Tibial nerve (tissue), 4 donors: ENCODE measurements at places on chromosomes 3 and 15.

DNA sequence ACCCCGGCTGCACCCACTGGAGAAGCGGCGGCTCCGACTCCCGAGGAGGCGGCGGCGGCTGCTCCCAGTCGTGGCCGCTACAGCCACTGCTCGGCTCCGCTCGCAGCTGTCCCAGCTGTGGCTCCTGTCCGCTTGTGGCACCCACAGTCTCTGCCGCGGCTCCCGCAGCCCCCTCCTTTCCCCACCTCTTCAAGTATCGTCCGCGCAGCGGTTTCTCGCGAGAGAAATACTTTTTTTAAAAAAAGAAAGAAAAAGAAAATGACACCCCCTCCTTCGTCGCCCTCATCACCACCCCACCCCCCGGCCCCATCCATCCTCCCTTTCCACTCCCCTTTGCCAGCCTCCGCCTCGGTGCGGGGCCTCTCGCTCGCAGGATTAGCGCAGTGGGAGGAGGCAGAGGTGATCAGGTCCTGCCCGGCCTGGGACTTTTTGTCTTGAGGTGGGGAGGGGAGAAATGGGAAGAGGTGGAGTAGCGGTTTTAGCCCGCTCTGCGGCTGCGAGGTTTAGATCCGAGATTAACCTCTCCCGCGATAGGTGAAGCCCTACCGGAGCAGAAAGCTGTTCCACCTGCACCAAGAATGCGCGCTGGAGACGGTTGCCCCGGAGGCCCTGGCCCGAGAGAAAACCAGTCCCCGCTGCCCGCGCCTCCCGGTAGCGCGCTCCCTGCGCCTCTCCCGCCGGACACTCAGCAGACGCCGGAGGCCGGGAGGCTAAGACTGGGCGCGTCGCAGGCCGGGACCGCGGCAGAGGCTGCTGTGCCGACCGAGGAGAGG, at the start of gene FBN1:
Gene FBN1, minus strand, starts transcription at position 152 of the 773 bp plus-strand sequence. CDS start 940 bp downstream, outside the sequence.
- peak; percentile 67 for DNase-seq

GRCh38 chr3:122697952-122698620, 17.4 kb downstream of the PARP14 start:
- no peak for DNase-seq

- DNase-seq, result no peak
Observed at GRCh38 chr15:100529556-100529955, 806 bp upstream of the CERS3 start.

DNA sequence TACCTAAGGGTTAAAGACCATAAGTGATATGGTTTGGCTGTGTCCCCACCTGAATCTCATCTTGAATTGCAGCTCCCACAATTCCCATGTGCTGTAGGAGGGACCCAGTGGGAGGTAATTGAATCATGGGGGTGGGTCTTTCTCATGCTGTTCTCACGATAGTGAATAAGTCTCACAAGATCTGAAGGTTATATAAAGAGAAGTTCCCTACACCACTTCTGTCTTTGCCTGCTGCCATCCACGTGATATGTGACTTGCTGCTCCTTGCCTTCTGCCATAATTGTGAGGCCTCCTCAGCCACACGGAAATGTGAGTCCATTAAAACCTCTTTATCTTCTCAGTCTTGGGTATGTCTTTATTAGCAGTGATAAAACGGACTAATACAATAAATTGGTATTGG, 75.0 kb upstream of the CADPS start:
- DNase-seq, result no peak

- DNase-seq, result no peak
Observed at GRCh38 chr15:25892126-25892525, 29.0 kb upstream of the ATP10A start.

- no peak for DNase-seq
Observed at GRCh38 chr3:141049681-141050080, 1.5 kb upstream of the SPSB4 start.

DNA sequence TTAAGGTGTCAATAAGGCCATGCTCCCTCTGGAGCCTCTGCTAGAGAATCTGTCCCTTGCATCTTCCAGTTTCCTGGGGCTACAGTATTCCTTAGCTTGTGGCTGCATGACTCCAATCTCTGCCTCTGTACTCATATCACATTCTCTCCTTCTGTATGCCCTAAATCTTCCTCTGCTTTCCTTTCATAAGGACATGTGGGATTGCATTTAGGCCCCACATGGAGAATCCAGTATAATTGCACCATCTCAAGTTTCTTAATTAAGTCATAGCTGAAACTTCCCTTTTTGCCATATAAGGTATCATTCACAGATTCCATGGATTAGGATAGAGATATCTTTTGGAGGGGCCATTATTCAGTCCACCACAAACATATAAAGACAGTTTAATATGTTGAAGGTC, 409.8 kb upstream of the TMCO5A start:
- no peak for DNase-seq

DNA sequence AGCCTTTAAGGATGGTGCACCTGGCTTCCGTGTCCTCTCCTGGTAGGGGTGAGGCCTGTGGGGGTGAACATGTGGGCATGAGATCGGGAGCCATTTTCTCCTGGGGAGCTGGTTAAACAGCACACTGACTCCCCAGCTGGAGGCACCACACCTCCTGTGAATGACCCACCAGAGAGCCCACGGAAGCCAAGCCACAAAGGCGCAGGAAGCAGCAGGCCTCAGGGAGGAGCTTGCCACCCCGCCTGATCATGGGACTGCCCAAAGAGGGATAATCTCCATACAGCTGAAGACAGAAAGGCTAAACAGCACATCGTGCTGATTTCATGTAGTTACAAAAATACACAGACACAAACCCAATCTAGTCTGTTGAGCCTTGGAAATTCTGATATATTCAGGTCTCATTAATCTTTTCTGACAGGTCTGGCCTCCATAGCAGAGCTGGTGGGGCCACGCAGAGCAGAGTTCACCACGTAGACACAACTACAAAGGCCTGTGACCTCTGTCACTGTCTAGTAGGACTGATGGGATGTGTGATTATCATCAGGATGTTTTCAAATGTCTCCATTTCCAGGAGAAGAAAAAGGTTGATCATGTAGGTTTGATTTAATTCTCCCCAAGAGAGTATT, 75.2 kb downstream of the DUT start:
- DNase-seq, result no peak

- no peak for DNase-seq
Observed at GRCh38 chr3:171090321-171090720, 63.8 kb upstream of the SLC2A2 start.

DNA sequence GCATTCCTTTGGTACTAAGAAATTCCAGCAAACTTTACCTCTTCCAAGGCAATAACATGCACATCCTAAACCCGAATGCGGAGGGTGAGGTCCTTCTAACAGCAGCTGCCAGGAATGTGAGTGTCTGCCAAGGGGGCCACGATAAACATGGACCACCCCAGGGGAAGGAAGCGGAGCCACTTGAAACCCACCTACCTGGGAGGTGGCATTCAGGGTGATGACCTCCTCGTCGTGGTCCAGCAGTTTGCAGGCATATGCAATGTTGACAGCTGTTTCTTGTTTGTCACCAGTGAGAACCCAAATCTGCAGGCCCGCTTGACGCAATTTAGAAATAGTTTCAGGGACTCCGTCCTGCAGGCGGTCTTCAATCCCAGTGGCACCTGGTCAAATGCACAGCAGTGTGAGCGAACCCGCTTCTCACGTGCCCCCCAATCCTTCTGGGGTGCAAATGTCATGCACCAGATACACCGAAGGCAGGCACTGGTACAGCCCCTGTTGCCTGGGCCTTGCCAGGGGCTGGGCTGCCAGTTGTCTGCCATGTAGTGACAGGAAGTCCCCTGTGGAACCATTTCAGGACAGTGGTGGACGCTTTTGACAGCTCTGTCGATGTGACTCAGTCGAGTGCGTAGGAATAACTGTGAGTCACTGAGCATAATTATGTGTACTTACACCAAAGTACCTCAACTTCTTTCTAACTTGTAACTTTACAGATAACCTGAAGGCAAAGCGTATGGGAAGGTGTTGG, 161.2 kb downstream of the ATP10A start:
- DNase-seq, result no peak

GRCh38 chr15:76973362-76973743, 21.6 kb upstream of the PSTPIP1 start:
- no peak for DNase-seq

DNA sequence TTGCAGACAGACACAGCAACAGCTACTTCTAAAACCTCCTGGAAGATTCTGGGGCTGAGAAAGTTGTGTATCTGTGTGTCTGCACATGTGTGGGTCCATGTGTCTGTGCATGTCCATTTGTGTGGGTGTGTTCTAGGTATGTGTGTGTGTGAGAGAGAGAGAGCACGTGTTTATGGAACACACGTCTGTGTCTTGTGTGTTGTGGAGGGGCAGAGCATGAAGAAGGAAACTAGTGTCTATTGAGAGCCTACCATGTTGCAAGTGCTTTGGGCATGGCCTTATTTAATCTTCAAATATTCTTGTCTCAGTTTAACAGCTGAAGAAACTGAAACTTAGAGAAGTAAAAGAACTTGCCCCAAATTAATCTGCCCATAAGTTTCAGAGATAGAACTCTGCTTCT, 327.5 kb downstream of the UACA start:
- no peak for DNase-seq

DNA sequence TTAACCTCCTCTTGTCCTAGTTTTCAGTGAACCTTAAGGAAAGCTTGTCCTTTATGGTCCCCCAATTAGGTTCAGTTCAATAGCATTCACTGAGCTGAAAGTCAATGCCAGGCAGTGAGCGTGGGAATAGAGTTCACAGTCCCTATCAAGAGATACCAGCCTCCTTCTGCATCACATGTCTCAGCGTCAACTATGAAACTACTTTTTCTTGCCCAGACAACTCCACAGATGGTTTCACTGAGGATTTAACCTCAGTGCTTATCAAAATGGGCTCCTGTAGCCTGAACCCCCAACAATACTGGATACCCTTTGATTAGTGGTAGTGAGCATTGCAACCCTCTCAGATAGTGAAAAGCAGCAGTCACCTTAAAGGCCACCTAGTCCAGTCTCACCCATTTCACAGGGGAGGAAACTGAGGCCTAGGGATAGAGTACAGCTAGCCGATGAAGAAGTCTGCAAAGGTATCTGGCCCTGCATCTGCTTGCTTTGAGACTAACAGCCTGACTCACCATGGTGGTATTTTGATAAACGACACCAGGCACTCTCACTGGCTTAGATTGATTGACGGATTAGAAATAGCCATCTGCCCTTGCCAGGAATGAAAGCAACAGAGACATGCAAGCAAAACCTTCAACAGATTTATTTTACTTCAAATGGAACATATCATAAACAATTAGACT, 1.6 kb upstream of the UBA3 start:
- DNase-seq, result no peak

DNA sequence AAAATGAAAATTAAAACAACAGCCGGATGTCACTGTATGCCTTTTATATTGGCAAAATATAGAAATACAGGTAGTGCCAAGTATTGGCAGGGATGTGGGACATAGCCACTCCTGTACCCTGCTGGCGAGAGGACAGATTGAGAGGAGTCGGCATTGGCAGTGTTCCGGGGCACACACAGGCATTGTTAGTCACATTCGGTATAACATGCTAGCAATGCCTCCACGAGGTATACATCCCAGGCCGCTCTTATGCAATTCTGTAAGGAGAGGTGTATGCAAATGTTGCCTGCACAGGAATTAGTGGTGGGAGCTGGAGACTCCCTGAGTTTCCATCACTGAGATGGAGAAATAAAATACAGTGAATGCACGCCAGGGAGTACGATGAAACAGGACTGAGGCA, 99.4 kb upstream of the DLG1 start:
- no peak for DNase-seq

DNA sequence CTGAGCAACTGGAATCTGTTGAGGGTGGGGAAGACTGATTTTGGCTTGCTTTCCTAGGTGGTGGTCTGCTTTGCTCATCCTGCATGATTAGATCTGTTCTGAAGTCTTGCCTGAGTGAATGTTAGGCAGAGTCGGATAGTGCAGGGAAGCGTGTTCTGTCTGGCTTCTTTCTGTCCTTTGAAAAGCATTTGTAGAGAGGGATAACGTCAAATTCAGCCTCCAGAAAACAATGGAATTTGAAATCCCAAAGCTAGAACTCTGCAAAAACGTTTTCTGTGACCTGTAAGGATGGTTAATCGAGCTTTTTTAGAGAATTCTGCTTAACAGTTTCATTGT, 1.4 kb downstream of the GLCE start:
- DNase-seq, result no peak

GRCh38 chr3:171455603-171456550, 4.3 kb downstream of the TNIK start:
- DNase-seq, result no peak

- no peak for DNase-seq
Observed at GRCh38 chr3:8610951-8611350, 33.6 kb downstream of the SSUH2 start.

GRCh38 chr15:63473007-63473748, 31.2 kb upstream of the USP3 start:
- no peak for DNase-seq

DNA sequence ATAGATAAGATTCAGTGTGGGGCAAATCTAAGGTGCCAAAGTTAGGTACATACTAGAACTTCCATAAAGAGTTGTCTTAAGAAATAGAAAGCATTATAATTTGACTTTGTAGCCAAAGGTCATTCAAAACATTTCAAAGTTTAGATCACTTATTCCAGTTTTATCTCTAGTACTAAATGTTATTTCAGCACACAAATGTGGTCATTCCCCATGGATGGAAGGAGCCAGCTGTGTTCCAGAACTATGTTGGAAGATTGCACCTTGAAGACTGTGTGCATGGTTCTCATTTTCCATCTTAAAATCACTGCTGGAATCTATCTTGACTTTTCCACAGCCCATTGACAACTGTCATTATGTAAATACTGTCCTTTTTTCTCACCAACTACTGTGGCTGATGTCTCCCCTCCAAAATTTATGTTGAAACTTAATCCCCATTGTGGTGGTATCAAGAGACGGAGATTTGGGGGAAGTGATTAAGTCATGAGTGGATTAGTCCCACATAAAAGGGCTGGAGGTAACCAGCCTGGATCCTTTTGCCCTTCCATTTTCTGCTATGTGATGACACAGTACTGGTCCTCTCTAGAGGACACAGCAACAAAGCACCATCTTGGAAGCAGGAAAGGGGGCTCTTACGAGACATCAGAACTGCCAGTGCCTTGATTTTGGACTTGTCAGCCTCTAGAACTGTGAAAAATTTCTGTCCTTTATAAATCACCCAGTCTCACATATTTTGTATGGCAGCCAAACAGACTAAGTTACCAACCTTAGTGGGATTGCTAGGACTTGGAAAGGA, 24.0 kb downstream of the TGFBR2 start:
- no peak for DNase-seq

DNA sequence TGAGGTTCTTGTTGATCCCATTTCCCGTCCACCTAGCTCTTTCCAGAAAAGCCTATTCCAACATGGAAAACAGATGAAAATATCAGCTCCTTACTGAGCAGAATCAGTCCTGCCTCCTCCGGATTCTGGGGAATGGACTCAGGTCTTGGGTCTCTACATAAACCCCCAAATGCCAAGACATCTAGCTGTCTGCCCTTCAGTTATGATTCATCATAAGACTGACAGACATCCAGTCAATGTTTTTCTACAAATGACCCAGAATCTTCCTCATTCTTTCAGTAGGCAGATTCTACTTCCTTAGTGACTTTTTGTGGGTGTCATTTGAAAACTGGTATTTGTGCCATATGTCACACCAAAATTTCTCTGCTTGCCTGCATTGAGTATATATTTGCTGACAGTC, 103.0 kb upstream of the TGFBR2 start:
- DNase-seq, result no peak
